ENCODE measurements at places on chromosomes 5 and 9.
A peak's percentile ranks its signal among the peaks of the same experiment; 100 is the strongest.

DNA sequence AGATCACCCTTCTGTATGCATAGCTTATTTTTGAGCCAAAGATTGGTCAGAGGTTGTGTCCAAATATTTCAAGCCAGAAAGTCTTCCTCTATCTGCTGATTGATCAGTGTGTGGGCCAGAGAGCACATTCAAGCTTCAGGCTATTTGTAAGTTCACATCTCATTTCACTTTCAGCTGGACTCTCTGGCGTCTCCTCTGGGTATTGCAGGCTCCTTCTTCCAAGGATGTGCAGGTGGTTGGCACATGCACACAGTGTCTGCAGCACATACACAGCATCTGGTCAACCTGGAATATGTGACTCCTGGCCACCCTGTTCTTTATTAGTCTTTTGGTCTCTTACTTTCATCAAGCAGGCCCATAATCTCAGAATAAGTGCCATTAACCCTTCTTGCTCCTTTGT is 516.1 kb downstream of the ANXA1 start:
- no peak for DNase-seq

GRCh38 chr9:114112778-114113584 is 13.9 kb upstream of the KIF12 start:
- DNase-seq: no peak

GRCh38 chr9:89911721-89912604 is 307.2 kb downstream of the GADD45G start:
- no peak for DNase-seq

- DNase-seq: no peak
These were observed 10.8 kb downstream of the KLF9 start for GRCh38 chr9:70403618-70404025.

DNA sequence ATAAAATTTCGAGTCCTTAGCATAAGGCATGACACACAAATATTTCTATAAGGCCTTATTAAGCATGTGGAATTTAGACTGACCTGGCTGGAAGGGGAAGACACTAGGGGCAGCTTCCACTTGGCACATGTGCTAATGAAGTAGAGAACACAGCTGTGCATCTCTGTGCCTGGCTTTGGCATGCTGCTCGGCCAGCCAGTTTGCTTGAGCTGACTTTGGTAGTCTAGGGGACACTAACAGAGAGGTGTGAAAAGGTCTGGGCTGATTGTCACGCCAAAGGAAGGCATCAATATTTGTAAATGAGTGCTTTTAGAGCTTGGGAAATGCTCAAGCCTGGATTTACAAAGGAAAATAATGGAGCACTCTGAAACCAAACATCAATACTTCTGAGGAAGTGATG is 723.7 kb downstream of the PRELID2 start:
- DNase-seq: no peak

- DNase-seq: peak; percentile 83
These were observed 102.5 kb downstream of the ARRDC3 start for GRCh38 chr5:91280362-91281269.

DNA sequence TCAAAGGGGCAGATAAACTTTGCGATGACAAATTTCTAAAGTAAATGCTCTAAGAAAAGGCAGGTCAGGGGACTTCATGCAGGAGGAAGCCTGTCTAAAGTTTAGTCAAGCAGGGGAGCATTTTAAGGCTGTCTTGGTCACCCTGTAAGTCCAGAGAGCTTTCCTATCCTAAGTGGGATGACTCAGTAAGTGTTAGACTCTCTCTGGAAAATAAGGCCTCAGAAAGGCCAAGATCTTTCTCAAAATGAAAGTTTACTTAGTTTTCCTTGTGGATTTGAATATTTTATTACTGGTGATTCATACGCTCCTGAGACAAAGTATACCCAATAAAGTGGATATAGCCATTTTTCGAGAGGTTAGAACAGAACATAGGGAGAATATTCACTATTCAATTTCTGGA is 806.9 kb upstream of the CDH9 start:
- DNase-seq: no peak

DNA sequence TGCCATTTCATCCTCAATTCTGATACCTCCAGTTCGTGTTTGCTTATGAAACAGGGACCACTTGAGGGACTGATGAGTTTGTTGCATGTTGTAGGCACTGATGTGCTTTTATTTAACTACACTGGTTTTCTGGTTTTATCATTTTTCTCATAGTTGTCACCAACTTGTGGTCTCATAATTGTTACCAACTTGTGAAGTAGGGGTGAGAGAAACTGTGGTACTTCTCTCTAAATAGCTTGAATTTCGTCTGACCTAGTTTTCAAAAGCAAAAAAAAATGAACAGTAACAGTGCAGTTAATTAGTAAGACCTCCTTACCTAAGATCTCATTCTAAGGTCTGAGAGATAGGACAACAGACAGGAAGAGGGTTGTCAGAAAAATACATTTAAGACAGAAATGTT is 78.0 kb downstream of the ANXA2R start:
- no peak for DNase-seq

GRCh38 chr5:171623107-171623506 is 162.5 kb upstream of the SMIM23 start:
- DNase-seq: no peak

- no peak for DNase-seq
These were observed 18.5 kb upstream of the GAS1 start for GRCh38 chr9:86965636-86966395.

DNA sequence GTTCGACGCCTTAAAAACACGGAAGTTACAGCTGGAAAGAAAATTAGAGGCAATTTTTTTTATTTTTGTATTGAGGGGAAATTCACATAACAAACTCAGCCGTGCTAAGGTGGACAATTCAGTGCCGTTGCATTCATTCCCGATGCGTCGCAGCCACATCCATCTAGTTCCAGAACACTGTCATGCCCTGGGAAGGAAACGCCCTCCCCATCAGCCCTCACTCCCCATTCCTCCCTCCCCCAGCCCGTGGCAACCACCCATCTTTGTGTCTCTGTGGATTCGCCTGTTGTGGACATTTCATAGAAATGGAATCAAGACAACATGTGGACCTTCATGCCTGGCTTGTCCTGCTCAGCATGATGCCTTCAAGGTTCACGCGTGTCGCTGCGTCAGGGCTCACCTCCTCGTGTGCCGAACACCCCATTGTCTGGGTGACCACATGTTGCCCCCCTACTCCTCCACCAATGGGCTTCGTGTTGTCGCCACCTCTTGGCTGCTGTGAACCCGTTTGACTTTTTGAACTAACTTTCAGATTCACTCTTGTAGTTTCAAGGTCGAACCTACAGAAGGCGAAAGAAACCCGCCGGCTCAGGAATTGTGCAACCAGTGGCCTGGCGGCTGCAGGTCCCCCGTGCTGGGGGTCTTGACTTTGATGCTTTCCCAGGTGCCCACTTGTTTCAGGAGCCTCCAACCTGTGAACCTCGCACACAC is 17.4 kb upstream of the CAMSAP1 start:
- no peak for DNase-seq

- no peak for DNase-seq
These were observed 15.3 kb downstream of the BICD2 start for GRCh38 chr9:92749071-92749933.

- DNase-seq: no peak
These were observed 491.9 kb downstream of the CDH18 start for GRCh38 chr5:19496056-19496455.

GRCh38 chr9:115804206-115804605 is 349.4 kb upstream of the PAPPA start:
- DNase-seq: no peak

GRCh38 chr5:96142786-96143434 is 181.3 kb upstream of the ELL2 start:
- DNase-seq: no peak

GRCh38 chr5:112245656-112246055 is 173.4 kb downstream of the EPB41L4A start:
- no peak for DNase-seq

- DNase-seq: no peak
These were observed 514.2 kb downstream of the RAB3C start for GRCh38 chr5:59097116-59097515.

GRCh38 chr5:169527066-169527465 is 56.5 kb upstream of the SPDL1 start:
- DNase-seq: no peak

GRCh38 chr5:80318212-80318611 is 1.6 kb upstream of the SPZ1 start:
- DNase-seq: no peak

DNA sequence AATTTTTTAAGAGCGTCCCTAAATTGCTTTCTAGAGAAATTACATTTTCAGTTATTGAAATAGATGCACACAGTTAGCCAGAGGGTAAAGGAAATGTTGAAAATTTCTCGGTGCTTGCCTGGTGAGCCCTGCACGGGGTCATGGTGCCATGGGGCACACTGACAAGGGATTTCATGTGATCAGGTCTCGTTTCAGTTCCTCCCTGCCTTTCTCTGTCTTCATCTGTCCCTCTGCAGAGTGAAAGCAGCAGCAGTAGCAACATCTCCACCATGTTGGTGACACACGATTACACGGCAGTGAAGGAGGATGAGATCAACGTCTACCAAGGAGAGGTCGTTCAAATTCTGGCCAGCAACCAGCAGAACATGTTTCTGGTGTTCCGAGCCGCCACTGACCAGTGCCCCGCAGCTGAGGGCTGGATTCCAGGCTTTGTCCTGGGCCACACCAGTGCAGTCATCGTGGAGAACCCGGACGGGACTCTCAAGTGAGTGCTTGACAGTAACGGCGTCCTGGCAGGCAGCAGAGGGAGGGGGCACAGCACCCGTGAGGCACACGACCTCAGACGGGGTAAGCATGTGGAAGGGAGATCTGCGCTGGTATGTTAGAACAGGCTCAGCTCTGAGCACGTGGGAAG is 89.1 kb upstream of the OTULINL start:
- DNase-seq: no peak

DNA sequence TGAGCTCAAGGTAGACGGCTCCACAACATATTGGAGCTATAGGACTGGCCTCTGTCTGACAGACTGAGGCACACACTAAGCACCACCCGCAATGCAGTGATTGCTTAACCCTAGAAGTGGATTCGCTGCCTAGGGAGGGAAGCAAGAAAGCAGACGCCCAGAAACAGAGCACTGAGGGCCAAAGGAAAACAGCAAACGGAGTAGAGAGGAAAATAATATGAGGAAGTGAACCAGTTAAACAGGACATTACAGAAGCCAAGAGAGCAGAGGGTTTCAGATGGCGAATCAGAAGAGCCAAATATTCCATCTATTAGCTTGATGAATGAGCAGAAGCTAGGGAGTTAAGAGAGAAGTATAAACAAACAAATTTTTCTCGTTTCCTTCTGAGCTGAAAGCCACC is 139.2 kb upstream of the LHFPL2 start:
- DNase-seq: no peak

DNA sequence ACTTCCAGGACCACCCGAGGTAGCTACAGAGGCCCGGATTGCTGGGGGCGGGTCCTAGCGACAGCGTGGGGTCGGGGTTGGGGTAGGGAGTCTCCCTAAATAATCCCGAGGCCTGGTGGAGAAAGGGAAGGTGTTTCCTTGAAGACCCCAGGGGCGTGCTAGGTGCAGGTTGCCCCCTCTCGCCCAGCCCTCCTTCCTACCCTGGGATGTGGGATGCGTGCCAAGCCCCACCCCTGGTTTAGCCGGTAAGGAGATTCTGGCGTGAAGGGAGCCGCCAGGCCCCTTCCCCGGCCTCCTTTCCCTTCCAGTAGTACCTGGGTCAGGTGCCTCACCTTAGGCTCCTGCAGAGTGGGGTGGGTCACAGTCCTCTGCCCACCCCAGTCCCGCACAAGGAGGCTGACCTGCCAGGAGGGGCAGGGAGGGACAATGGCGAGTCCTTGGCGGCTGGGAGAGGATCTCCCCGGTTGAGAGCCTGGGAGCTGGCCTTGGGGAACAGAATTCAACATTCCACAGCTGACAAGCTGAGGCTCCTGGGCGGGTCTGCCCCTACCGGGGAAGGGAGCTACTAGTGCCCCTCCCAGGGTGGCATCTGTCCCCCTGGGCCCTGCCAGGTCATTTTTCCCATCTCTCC is 674 bp downstream of the TSPAN17 start:
- no peak for DNase-seq

DNA sequence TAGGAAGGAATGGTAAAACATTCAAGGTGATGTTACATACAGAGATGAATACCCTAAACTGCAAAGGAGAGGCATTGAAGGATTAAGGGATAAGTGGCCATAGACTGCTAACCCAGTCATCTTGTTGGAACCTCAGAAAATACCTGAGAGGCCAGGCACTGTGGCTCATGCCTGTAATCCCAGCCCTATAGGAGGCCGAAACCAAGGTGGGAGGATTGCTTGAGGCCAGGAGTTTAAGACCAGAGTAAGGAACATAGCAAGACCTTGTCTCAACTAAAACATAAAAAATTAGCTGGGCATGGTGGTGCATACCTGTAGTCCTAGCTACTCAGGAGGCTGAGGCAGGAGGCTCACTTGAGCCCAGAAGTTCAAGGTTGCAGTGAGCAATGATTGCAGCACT is 10.9 kb downstream of the ECM2 start:
- DNase-seq: no peak

GRCh38 chr9:35603986-35604577 is 980 bp upstream of the TESK1 start:
- peak; percentile 97 for DNase-seq

- DNase-seq: no peak
These were observed 56.5 kb downstream of the SPOCK1 start for GRCh38 chr5:137442660-137443059.

- DNase-seq: no peak
These were observed 1.2 kb downstream of the F2RL1 start for GRCh38 chr5:76819851-76820525.

DNA sequence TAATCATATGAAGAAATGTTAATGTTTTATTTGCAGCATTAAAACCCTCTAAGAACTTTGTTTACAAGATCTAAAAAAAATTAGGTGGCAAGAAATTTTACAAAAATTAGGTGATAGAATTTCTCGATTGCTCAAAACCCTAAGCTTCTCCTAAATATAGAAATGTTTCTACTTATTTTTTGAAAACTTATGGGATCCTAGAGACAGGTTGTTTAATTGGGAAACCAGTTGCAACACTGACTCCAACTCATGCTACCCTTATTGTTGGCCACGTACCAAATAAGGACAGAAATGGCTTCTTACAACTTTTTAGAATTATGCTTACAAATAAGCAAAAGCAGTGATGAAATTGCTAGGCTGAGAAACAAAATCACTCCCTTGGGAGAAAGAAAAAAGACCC is 531.1 kb downstream of the PDE4D start:
- DNase-seq: no peak

GRCh38 chr9:12060067-12060466 is 633.1 kb upstream of the TYRP1 start:
- DNase-seq: no peak

- no peak for DNase-seq
These were observed at the start of gene CDX1 for GRCh38 chr5:150166650-150167511. Gene CDX1 (plus strand): TSS chr5:150166778. CDS start chr5:150166877, 99 bp downstream.

DNA sequence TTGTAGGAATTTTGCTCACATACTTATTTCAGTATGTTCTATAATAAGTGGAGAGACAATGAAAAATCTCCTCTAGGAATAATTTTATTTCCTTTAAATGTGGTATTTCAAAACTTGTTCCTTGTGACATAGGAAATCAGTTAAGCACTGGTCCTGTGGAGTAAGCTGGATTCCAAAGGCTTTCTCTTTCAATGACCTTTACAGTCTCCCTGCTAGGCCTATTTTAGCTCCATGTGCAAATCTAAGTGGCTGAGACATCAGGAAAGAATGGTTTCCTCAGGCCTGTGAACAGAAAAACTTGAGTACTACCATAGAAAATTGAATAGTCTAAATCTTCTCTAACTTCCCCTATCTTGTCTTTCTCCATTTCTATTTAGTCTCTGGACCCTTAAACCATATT is 514.2 kb upstream of the TLE4 start:
- DNase-seq: no peak
